ENCODE measurements at places on chromosomes 13 and 19. TPM values are rescaled to one million over a fixed set of nuclear protein-coding genes. Genes with fewer than 3 reads are reported as not detected.

GRCh38 chr13:34414616-34415015 lies 527.5 kb upstream of the NBEA start:
- no peak for DNase-seq

DNA sequence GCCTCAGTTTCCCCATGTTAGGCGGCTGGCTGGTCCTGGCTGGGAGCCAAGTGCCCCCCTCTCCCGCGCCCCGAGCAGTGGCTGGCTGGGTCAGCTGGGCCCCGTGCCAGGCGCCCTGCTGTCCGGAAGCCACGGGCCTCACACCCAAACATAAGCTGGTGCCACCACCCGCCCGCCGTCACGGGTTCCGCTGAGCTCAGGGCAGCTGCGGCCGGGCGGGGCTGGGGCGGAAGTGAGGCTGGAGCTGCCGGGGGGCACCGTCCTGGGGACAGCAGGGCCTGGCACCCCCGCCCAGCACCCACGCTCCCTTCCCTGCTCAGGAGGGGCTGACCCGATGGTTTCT lies 19.3 kb downstream of the HCN2 start:
- DNase-seq, result no peak

SPACA4 gene
- not detected for total RNA-seq

URAD gene
- total RNA-seq, result not detected

DNA sequence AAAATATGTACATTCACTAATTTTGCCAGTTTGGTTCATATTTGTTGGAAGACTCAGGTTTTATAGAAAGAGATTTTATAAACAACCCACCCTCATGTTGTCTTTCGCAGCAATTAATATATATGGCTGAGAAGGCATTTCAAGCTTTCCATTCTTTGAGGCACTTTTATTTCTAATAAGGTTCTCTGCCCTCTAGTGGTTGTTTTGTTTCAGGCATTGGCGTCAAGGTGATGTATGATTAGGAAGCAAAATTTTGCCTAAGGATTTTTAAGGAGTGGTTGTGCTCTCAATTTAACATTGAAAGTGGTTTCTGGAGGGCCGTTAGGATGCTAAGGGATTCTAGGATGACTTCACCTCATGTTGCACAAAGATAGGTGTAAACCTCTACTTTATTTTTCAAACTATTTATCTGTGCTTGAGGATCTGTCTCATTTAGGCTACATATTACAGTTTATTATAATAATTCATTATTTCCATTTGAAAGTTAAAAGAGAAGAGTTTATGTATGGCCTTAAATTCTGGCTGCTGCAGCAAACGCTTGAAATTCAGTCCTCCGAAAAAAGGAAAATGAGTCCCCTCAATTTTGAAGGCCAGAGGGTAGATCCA lies 35.9 kb downstream of the OXGR1 start:
- peak; percentile 59 for DNase-seq

DNA sequence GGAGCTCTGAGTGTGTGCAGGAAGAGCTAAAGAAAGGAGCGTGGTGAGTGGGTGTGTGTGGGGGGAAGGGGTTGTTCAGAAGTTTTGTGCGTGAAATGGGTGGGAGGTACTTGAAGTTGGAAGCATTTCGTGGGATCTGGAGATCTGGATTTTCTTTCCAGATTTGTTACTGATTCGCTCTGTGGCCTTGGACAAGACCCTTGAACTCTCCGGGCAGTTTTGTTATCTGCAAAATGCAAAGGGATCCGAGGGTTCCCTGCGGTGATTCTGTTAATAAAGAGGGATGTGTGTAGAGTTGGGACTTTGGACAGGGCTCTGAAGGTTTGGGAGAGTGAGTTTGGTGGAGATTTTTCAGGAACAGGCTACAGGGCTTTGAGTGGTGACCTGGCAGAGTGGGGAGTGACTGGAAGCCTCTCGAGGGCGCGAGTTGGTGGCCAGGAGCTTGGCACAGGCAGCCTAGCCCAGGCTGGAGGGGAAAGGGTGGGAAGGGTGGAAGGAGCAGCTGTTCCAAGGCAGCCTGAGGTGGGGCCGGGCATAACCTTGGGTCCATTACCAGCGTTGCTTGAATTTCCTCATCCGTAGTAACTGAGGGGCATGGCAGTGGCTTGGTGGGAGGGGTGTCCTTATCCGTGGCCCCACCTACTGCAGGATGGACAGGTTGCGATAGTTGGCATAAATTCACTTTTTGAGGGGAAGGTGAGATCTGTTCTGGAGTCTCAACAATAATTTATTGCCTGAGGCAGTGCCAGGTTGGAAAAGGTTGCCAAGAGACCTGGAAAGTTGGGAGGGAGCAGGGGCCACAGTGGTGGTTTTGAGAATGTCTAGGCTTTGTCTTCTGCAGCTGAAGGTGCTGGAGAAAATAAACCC lies 2.1 kb downstream of the ACTN4 start:
- DNase-seq, result no peak

DNA sequence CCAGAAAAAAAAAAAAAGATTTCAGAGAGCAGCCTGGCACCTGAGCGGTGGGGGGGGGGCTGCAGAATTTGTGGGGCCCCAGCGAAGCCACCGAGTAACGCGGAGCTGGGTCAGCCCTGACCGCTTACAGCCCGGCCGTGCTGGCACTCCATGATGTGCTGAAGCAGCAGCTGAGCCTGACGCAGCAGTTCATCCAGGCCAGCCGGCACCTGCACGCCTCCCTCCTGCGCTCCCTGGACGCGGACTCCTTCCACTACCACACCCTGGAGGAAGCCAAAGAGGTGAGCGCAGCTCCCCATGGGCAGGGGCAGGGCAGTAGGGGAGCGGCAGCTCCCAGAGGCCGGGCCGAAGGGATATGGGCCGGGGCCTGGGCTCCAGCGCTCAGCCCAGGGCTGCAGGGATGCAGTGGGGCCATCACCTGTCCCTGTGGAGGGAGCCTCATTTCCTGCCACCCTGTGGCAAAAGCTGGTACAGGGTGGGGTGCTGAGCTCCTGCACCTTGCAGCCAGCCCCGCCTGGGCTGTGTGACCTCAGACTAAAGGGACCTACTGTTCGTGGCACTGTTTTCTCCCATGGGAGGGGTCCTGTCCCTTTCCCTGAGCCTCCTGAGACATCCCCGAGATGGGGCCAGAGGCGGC lies 18.3 kb downstream of the C19orf44 start:
- no peak for DNase-seq

CD209 gene
- not detected for total RNA-seq

GRCh38 chr19:16034958-16035560 lies 41.2 kb upstream of the TPM4 start:
- no peak for DNase-seq

DNA sequence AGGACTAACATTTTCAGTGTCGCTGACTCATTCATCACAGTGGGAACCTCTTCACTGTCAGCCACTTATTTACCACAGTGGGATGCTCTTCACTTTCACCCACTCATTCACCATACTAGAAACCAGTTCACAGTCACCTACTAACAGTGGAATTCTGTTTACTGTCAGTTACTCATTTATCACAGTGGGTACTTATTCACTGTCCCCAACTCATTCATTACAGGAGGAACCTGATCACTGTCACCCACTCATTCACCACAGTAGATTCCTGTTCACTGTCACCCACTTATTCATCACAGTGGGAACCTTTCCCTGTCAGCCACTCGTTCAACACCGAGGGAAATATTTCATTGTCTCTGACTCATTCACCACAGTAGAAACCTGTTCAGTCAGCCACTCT lies 10.1 kb upstream of the ZNF85 start:
- DNase-seq, result no peak

DNA sequence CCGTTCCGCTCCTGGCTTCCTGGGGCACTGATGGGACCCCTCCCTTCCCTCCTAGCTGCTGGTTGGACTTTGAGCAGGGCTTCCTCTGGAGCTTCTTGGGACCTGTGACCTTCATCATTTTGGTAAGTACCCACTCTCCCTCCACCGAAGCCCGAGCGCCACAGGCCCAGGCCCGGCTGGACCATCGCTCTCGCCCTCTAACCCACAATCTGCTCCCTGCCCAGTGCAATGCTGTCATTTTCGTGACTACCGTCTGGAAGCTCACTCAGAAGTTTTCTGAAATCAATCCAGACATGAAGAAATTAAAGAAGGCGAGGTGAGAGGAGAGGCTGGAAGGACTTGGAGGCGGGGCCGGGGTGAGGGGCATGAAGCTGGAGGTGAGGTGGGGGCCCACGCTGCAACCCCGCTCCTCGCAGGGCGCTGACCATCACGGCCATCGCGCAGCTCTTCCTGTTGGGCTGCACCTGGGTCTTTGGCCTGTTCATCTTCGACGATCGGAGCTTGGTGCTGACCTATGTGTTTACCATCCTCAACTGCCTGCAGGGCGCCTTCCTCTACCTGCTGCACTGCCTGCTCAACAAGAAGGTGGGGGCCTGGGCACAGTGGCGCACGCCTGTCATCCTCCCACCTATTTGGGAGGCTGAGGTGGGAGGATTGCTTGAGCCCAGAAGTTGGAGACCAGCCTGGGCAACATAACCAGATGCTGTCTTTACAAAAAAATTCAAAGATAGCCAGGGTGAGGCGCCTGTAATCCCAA lies 12.3 kb downstream of the DDX39A start:
- DNase-seq, result no peak

PEX11G gene
- 1.1 TPM for total RNA-seq

DNA sequence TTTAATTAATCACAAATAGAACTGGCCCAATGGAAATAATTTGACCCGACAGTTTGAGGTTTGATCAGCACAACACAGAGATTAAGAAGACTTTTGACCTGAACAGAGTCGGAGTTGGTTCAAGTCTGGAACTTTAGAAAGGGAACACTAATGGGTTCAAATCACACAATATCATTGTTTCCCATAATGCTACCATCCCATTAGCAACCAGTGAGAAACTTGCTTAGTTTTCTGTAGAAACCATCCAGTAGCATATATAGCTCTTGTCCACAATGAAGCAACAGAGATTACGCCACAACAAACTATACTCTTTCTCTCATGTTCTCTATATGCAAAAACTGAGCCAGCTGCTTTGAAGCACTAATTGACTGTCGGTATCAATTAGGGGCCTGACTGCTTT lies 376.9 kb upstream of the SPRY2 start:
- no peak for DNase-seq

DNA sequence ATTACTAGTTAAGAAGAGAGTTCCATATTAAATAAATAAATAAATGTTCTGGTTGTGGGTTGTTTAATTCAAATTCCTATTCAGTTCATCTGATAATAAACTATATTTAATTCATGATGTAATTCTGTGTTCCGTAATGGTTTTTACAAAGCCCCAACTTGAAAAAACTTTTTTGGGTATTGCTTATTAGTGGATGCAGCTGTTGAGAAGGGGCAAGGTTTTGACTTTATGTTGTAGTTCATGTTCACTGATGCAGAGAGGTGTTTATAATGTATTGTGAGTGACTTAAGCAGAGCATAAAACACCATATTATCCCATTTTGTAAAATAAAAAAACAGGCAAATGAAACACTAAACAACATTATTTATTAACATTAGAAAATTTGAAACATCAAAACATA lies 107.3 kb upstream of the TNFSF11 start:
- no peak for DNase-seq

ZGLP1 gene
- total RNA-seq, result 7.2 TPM

GRCh38 chr19:5612891-5613865 lies 9.4 kb downstream of the SAFB2 start:
- DNase-seq, result no peak

GRCh38 chr13:43650882-43651281 lies 135.9 kb downstream of the ENOX1 start:
- no peak for DNase-seq

ZNF90 gene
- 0.41 TPM for total RNA-seq

DNA sequence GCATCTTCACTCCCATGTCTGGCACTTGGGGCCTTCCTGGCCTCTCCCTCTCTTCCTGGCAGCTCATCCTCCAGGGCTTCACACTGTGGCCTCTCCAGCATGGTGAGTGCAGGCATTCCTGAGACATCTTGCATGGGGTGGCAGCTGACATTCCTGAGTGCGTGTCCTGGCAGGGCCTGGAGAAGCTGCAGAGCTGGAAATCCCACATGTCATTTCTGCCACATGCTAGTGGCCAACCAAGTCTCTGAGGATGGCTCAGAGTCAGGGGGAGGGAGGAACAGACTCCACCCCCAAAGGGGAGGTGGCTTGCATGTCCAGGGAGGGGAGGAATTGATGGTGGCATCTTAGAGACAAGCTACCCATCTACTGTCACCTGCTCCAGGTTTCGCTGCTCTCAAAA lies 41.6 kb upstream of the AMER2 start:
- no peak for DNase-seq

DNA sequence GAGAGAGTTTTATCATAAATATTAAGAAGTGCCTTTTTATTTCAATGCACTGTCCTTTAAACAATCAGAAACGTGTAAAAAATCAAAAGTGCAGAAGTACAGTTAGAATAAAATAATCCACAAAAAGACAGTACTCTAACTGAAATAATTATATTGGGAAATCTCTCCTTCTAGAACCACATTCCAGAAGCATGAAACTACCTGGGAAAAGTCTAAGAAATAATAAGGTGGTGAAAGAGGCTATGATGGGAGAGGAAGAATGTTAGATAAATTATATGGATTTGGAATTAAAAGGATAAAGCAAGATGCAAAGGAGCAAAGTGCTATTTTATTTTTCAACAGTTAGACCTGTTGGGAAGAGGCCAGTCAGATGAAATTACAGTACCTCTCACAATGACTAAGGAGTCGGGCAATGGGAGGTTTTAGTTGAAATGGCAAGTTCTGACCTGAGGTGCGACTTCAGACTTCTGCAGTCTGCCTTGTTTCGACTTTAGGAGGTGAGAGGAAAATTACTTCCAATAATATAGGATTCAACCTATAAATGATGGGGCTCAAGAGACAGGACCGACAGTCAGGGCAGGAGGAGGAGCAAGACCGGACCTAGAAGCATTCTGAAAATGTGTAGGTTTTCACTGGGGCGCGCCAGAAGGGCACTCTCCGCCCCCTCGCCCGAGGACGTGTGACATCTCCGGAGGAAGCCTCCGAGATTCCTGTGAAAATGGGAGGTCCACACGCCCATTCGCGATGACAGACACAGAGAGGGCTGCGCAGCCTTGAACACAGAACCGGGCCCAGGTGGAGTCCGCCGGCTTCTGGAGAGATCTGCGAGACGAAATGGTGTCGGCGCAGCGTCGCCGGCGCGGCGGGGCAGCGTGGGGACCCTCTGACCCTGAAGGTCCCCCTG lies 717 bp downstream of the SPRYD7 start:
- peak; percentile 47 for DNase-seq

RNF113B gene
- total RNA-seq, result not detected

- no peak for DNase-seq
These were observed 10.4 kb upstream of the GNG8 start for GRCh38 chr19:46646402-46646801.

DNA sequence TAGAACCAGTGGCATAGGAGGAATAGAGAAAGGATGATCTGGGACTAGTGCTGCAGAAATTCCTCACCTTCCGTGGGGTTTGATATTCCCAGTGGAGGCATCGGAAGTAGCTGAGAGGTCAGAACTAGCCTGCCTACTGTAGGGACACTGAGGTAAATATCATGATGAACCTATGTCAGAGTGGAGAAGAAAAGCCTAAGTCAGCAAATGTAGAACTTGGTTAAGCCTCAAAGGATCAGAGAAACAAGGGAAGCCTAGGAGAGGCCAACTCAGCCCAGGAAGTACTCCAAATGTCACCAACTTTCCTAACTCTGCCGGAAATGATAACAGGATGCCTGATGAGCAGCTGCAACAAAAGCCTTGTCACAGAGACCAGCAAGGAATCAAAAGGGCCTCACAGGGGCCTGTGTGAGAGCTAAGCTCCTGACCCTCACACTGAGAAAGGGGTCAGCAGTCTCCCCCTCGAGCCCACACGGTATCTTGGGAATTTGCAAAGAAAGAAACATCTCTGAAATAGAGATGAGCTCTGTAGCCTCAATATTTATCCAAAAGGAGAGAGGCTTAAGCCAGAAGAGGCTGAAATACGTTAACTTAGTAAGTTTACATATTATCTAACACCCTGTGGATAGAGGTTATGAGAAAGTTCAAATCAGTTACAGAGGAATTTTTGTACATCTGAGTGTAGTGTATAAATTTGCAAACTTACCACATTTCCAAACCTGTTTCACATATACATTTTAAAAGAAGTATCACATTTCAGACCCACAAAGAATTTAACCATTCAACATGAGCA lies 1064.3 kb downstream of the DIAPH3 start:
- no peak for DNase-seq

Measured in A673 (cell line).